ENCODE measurements at places on chromosomes 4 and X.

DNA sequence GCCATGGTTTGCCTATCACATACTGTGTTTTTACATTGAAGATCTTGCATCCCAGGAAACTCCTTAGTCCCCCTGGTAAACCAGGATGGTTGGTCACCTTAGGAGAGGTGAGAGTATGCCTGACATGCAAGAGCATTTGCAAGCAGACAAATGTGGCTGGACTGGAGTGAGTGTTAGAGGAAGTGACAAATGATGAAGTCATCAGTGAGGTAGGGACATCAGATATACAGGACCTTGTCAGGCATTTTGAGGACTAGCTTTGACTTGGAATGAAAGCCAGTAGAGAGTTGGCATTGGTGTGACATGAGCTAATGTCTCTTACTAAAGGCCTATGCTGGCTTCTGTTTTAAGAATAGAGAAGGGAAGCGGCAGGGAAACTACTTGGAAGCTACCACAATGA, 124.9 kb downstream of the FRMPD4 start:
- no peak for DNase-seq

- DNase-seq: no peak
These were observed 128.4 kb downstream of the ZMAT1 start for GRCh38 chrX:101803451-101803850.

GRCh38 chr4:159137176-159137575, 34.3 kb downstream of the RAPGEF2 start:
- DNase-seq: no peak

DNA sequence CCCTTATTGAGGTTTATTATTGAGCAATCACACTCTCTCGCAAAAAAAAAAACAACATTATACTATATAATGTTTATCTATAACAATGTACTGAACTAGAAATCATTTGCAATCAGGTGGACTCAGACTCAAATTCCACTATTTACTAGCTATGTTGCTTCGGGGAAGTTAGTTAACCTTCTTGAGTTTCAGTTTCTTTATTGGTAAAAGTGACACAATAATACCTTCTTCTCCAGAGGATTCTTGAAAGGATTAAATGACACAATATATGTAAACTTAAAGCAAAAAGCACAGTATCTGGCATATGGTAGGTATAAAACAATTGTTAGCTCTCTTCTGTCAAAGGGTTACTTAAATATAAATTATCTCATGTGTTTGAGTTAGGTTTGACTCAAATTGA, 31.5 kb upstream of the HDAC8 start:
- no peak for DNase-seq

DNA sequence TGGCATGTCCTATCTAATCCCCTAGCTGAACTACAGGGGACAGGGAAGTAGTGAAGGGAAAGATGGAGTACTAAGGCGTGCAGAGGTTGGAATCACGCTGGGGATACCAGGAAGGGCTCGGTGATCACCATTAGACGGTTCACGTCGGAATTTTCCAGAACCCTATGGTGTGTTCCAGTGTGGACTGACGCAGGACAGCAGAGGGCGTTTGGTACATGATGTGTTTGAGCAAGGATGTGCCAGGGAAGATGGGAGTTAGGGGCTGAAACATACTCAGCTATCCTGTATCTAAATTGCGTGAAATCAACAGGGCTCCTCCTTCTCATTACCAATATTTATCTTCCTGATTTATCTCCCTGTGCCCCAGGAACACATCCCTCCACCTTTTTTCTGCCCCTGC, 33.7 kb downstream of the PRPS2 start:
- no peak for DNase-seq

DNA sequence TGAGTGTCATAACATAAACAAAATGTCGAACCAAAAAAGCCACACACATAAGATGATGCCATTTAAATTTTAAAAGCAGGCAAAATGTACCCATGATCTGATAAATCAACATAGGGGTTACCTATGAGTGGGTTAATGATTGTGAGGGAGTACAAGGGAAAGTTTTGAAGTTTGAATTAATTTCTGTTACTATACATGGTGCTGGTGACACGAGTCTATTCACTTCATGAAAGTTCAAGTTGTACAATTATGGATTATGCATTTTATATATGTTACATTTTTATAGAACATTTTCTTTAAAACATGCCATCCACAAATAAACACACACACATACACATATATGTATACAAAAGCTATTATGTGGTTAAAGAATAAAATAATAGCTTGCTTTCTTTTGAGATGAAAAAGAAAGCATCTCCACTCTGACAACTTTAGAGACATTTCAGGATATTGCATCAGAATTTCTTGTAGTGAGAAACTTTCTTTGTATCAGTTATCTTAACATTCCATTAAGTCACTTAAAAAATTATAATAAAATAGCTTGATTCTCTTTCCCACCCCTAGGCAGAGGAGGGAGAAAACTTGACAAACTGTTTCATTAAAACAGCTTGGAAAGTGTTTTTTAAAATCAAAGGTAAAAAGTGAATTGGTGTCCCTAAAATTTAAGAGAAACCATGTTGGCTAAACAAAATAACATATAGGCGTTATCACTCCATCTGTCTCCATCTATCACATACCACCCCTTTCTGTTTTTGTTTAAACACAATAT, 891.8 kb upstream of the NDST4 start:
- DNase-seq: no peak

All from stimulated activated CD8-positive, alpha-beta memory T cell treated with anti-CD3 and anti-CD28 coated beads, Interleukin-7, amount 100 ng/mL, for 1 hour (primary cell).